Mesenchymal stem cell (in vitro differentiated cells and primary cell): ENCODE measurements at places on chromosomes 4 and X.

DNA sequence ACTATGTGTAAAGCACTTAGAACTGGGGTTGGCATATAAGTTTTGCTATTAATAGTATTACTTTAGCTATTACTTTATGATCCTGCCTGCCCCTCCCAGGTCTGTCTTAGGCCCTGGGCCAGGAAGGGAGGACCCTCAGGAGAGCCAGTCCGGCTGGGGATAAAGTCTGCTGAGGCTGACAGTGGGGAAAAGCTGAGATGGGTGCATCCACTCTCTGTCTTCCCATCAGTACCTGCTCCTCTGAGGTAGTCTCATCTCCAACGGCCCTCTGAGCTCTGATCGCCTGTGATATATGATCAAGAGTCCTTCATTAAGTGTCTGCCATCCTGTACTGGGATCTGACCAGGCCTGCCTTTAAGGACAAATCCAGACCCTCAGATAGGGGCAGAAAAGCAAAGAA, 156.5 kb upstream of the PJA1 start:
- no peak for DNase-seq

DNA sequence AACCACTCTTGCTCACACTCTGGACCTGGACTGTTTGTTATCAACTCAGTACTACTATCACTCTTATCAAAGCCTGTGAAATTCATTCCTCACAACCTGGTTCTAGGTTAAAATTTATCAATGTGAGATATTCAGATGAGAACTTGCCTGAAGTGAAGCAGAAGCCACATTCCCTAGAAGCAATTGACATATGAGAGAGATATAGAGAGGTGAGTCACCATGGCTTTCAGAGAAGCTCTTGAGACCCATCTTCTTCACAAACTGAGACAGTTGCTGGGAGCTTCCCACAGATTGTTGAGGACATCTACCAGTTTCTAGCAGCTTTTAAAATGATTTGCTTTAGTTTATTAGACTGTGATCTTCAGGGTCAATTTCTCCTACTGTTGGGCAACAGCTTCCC, 316.9 kb upstream of the TET2 start:
- no peak for DNase-seq

DNA sequence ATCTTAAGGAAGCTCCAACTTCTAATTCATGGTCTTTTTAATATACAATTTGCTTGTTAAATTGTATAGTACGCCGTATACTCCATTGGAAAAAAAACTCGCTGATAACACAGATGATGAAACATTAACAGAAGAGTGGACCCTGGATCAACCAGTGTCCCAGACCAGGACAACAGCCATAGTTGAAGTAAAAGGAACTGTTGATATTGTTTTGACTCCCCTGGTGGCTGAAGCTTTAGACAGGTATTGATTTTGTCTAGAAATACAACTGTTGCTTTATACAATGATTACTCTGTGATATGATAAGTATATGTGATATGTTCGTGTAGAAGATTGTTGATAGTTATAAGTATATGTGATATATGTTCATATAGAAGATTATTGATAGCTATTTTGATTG, 91.7 kb downstream of the BLTP1 start:
- no peak for DNase-seq

DNA sequence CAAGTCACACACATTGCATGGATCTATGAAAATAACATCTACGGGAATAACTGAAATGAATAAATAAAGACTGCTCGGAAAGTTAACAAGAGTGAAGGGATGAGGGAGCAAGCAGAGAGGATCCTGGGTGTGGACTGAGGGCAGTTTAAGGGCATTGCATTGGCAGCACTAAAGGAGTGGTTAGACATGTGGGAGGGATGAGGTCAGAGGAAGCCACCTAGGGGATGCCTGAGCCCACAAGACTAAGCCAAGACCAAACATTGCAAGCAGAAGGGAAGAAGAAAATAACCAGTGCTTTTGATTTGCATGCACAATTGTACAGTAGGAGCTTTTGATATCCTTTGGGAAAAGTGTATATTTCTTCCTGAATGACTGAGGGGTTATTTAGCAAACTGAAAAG, 106.1 kb downstream of the MSL3 start:
- DNase-seq, result no peak

GRCh38 chr4:77797239-77797638, 21.9 kb downstream of the CNOT6L start:
- no peak for DNase-seq

DNA sequence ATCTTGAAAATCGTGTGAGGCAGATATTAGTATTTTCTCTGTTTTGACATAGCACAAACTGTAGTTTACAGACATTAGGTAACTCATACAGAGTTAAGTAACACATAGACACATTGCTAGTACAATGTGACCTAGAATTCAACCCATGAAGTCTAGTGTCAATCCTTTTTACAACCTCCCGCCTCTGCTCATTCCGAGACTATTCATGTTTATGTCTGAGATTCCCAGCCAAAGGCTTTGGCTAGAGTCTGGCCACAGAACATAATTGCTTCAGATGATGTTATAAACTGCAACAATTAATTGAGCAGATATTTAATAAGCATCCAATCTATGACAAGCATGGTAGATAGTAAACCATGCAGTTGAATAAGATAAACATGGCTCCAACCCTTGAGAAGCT, 841.0 kb downstream of the STIM2 start:
- DNase-seq, result no peak

- DNase-seq, result peak; percentile 25
Observed at GRCh38 chr4:151043803-151044515, 28.9 kb upstream of the LRBA start.

DNA sequence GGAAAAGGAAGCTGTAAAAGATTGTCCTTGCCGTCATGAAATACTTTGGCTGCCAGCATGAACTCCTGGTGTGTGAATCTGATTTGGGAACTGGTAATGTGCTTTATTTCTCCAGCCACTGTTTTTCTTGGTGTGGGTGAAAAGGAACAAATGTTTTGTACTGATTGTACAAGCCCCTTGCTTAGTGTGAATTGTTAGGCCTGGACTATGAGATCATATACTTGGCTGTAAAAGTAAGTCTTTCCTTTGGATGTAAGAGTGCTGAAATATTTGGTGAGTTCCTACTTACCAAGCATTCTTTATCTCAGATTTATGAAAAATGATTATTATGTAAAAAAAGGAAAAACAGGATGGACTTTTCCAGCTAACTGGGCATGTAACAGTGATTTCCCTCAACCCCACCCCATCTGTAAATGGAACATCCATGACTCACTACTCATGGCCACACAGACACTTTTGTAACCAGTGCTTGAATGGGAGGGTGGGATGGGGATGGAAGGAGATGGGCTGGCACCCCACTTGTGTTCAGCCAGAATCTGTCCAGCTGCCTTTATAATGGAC, 6.3 kb downstream of the FNIP2 start:
- peak; percentile 77 for DNase-seq

DNA sequence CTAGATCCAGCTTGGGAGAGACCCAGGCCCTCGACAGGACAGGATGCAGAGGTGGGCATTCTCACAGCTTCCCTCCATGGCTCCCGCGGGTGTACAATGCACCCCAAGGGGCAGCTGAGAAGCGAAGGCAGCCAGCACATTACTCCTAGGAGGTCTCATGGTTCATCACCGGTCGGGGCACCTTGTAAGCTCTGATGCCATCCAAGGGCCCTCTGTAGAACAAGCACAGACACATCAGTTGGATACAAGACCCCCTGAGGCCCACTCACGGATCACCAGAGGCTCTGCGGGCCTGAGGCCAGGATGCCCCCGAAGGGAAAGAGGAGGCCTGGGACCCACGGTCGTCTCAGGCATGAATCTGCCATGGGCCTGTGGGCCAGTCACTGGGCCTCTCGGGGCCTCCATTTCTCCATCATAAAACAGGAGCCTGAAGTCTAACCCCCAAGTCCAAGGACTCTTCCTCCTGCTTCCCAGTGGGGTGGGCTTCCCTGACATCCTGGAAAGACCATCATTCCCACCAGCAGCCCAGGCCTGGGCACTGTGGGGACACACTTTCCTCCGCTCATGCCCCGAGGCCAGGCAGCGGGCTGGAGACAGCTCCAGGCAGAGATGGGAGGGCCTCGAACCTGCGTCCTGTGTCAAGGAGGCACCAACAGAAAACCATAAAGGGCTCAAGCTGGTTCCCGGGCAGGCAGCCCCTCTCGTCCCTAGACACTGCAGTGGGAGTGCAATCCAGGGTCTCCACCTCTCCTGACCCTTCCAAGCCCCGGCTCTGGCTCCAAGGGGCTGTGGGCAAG, 20.1 kb downstream of the HMX1 start:
- no peak for DNase-seq

GRCh38 chrX:3176439-3176820, 135.2 kb downstream of the ARSF start:
- peak; percentile 71 for DNase-seq

GRCh38 chr4:184825141-184825895, 450 bp downstream of the ACSL1 start:
- DNase-seq, result peak; percentile 12

DNA sequence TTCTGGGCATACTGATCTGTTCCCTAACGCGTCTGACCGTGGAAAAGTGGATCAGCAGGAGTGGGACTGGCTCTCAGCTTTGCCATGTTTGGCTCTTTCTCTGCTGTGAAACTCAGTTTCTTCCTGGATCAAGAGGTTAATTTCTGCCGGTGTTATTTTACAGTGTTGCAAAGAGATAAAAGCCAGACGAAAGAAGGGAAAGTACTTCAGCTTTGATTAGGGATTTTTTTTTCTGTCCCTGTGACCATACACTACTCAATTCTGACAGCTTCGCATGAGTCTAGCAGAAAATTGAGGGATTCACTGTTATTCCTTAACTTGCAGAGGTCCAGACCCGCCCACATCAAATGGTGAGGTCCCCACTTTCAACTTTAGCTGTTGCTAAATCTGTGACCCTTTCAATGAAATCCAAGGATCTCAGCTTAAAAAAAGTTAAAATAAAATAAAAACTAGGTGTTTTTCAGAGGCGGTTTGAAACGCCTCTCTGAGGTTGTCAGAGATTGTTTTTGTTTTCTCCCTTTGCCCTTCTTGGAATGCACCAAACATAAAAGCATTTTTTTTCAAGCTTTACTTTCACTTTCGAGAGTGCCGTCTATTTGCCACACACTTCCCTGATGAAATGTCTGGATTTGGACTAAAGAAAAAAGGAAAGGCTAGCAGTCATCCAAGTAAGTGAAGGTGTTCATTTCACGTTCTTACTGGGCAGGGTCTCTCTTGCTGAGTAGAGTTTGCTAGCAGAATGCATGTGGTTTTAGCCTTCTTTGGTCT, at the start of gene TLR3:
TLR3 (plus strand) TSS at position 576 of the 768 bp plus-strand sequence. CDS start 7,464 bp downstream, outside the sequence.
- DNase-seq, result peak; percentile 66

- peak; percentile 50 for DNase-seq
Observed at GRCh38 chr4:155675709-155676429, 9.2 kb downstream of the GUCY1A1 start.

DNA sequence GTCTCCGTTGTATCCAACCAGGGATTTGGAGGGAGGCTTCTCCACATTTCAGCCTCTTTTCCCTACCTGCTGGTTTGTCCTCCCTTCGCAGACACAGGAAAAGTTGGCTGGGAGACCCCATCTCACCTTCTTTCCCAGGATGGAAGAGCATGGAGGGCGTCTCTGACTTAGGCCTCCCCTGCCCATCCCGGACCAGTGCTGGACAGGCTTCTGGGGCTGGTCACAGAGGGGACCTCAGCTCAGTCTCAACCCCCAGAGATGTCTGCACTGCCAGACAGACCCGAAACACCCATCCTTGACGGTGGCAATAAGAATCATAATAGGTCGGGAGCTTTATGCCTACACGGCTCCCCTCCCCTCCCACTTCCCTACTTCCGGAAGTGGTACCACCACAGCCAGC, 1.6 kb downstream of the WFS1 start:
- no peak for DNase-seq

DNA sequence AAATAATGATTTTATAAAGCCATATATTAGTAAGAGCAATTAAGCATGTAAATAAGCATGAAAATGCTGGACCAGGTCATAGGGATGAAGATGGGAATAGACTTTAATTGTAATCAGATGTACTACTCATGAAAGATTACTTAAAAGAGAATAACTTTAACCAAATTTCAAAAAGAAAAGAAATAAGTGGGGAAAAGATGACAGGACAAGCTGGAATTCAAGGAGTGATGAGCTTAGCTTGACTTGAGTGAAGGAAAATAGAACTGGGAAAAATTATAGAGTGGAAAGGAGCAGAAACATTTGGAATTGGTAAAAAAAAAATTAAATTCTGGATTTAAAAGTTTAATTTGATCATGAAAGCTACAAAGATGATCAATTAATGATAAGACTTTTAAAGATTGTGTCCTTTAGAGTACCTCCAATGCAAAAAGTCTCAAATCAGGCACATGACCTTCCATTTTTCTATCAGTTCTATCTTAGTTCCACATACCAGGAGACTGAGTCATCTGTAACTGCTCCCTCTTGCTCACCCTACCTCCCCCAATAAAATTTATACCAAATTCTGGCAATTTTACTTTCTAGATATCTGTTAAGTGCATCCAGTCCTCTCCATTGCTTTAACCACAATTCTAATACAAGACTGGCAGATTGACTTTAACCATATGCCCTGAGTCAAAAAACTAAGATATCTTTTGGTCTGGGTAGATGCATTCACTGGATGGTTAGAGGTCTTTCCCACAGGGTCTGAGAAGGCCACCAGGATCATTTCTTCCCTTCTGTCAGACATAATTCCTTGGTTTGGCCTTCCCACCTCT, 56.4 kb upstream of the SLIT2 start:
- peak; percentile 7 for DNase-seq

DNA sequence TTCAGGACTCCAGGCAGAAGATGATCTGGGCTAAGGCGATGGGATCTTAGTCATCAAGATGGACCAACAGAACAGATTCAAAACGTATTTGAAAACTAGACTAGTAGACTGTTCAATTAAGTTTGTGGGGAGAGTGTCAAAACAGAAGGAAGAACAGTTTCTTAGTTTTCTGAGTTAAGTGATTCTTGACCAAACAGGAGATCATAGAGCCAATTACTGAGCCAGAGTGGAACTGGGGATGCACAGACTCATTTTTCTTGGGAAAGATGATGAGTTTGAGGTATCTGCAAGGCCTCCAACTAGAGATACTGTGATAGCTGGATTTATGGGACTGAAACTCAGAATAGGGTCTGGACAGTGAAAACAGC, 119.5 kb downstream of the REELD1 start:
- DNase-seq, result no peak
